Activated T-cell treated with anti-CD3 and anti-CD28 coated beads, Interleukin-2, amount 50 U/mL, for 24 hours (primary cell): ENCODE measurements at places on chromosomes 7 and 10.

DNA sequence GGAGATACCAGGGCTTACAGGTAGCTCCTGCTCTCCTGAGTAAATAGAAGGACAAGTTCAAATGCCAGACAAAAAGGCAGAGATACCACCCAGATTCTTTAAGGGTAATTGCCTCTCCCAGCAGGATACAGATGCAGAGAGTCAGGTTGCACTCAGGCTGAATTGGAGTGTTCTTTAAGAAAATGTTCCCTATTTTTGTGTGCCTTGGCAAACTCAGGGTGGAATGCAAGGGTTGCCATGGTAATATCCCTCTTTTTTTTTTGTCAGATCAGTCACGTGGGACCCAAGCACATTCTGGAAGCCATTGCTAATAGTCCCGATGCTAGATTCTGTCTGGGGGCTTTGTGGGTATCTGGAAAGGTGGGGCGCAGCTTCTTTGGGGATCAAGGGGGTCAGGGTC, 628.0 kb downstream of the CALN1 start:
- no peak for DNase-seq

DNA sequence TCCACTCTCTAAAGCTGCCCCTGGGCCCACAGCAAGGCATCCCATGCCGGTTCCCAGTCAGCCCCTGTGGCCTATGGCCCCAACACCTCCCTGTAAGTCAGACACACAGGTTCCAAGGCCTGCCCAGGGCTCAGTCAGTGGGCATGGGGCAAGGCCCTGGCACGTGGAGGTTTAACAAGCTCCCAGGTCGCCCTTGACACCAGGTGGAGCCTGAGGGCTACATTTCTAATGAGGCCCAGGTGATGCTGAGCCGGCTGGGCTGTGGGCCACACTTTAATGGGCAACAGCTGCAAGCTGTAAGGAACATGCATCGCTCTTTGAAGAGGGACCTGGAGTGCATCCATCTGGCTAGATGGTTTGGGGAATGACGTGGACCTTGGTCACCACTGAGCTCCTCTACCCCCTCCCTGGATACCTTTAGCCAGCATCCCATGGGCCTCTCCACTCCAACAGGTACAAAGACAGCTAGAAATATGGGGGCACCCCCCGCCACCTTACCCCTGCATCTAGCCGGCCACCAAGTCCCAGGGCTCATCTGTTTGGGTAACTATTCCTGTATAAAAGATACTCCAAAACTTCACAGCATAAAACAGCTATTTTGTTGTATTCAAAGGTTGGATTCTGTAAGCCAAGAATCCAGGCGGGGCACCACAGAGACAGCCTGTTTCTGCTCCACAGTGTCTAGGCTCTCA, 122.5 kb downstream of the OAT start:
- DNase-seq: peak; percentile 25

GRCh38 chr7:101934618-101935017, 117.2 kb downstream of the CUX1 start:
- DNase-seq: no peak

GRCh38 chr10:47348138-47348651, at the start of gene RBP3:
Gene RBP3, plus strand, starts transcription at chr10:47348363. Its CDS starts 122 bp downstream, at chr10:47348485.
- no peak for DNase-seq

- DNase-seq: no peak
Observed at GRCh38 chr7:64314566-64314965, 805 bp downstream of the ZNF736 start.

GRCh38 chr7:98375664-98376063, 25.2 kb downstream of the BAIAP2L1 start:
- DNase-seq: no peak

DNA sequence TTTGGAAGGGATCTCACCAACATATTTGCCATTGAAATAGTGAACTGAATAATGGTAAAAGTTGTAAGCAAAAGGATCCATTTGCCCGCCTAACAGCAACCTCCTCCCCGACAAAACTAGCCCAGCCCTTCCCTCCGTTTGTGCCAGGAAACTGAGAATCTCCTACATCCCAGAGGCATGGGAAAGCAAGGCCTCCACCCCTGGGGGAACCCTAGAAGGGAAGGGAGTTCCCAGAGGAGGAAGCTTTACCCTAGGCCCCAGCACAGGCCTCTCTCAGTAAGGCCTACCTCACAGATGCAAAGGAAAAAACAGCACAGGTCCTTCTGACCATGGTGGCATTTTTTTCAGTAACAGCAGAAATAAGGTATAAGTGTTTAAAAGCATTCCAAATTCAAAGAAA, 229.7 kb downstream of the ELMO1 start:
- DNase-seq: no peak

DNA sequence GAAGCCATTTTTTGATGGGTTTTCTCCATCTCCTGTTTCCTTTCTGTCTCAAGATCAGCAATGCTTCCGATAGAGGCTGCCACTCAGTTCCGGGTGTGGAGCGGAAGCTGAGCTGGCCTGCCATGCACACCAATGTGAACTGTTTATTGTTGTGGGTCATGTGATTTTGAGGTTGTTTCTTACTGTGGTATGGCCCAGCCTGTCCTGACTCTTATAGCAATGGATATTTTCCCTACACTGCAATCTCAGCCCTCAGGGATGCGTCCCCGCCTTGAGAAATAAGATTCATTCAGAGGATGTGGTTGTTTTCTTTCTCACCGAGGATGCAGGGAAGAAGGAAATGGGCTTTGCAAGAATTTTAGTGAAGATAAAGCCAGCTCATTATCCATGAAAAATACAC, 134.7 kb downstream of the PFKFB3 start:
- DNase-seq: no peak

DNA sequence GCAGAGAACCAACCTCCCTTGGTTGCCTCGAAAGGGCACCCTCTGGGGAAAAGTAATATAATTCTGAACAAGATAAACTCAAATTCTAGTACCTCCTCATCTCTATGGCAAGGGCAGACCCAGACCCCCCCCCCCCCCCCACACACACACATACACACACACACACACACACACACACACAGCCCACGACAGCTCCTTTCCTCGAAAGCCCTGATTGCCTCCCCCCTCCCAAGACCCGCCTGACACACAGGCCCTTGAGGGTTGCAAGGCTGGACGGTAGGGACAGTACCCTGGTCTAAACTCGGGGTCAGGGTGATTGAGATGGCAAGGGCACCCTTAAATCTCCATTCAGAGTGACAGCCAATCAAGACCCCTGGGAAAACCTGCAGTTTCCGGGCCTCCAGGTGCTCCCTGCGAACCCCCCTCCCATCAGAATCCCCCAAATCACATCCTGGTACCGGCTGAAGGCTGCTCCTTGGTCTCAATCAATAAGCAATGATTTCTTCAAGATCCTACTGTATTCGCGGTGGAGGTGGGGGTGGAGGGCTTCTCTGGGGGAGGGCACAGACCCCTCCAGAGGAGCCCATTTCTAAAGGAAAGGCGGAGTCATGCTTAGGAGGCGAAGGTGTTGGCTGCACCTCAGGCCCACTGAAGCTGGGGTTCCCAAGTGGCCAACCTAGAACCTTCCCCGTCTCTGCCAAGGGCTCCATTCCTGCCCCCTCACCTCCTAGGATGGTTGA, 100.7 kb downstream of the HIP1 start:
- no peak for DNase-seq
